ENCODE measurements at places on chromosomes 16 and 17.

GRCh38 chr17:39759204-39759603 is 21.5 kb downstream of the GRB7 start:
- DNase-seq = no peak

DNA sequence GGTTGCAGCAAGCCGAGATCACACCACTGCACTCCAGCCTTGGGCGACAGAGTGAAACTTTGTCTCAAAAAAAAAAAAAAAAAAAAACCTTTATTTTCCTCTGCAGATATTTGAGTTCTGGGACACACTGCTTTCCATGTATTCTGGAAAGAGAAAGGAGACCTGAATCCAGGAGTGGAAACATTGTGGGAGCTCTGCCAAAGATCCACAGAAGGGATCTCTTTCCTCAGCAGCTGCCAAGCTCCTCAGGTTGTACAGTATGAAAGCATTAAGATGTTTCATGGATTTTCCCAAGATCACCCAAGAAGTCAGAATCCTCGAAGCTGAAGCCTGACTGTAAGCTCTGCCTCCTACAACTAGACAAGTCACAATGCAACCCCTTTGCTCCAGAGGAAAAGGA is 13.5 kb downstream of the NPRL3 start:
- DNase-seq = no peak

DNA sequence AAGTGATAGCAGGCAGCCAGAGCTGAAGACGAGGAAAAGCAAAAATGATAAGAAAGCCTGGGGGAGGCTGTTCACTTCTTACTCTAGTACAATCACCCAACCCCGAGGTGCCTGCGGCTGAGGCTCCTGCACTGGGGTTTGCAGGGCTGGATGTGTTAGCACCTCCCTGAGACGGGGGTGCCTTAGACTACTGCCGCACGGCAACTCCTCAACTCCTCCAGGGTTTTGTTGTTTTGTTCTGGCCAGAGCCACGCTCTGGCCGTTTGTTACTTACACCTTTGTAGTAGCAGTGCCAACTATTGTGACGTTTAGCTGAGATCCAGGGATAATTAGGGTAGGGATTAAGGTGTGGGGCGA is 51.5 kb downstream of the LDHD start:
- DNase-seq = no peak

DNA sequence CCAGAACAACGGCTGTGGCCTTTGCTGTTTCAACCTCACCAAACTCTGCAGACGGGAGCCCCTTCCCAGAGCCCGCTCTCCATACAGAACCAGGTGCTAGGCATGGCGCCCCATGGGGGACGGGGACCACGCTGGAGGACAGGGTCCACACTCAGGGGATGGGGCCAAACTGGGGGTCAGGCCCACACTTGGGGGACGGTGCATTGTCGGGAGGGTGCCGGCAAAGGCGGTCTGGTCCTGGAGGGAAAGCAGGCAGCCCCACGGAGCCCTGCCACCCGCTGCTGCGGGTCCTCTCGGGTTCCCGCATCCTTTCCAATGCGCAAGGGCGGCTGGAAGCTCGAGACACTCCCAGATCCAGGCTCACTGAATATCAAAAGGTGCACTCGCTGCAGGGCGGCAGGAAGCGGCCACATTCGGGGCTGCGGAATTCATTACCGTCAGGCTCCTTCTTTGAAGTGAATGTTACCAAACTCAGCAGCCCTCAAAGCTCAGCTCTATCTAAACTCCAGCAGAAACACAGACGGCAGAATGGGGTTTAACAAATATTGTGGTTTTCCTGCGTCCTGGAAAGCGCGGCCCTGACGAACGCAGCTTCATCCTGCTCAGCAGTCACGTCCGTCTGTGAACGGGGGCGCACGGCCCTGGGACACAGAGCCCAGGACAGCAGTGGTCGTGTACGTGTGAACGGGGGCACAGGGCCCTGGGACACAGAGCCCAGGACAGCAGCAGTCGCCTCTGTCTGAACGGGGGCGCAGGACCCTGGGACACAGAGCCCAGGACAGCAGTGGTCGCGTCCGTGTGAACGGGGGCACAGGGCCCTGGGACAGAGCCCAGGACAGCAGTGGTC is 41.3 kb downstream of the LMF1 start:
- DNase-seq = no peak

GRCh38 chr17:82587234-82588086 is 60.8 kb downstream of the WDR45B start:
- no peak for DNase-seq

DNA sequence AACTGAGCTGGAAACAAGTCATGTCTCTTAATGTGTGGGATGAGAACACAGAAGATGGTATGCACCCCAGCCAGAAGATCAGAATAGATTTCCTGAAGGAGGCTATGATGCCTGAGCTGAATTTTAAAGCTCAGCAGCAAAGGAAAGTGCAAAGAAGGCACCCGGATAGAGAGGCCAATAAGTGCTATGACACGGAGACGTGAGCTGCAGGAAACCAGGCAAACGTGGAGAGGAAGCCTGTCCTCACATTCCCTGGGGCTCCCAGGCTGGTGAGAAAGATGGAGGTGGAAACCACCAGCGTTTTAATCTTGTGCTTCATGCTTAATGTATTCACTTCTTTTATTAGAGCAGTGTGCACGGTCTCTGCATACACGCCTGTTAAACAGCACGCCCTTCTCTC is 302.1 kb downstream of the HAPSTR1 start:
- no peak for DNase-seq

- DNase-seq = no peak
These were observed 29.7 kb upstream of the RMI2 start for GRCh38 chr16:11315510-11315909.

DNA sequence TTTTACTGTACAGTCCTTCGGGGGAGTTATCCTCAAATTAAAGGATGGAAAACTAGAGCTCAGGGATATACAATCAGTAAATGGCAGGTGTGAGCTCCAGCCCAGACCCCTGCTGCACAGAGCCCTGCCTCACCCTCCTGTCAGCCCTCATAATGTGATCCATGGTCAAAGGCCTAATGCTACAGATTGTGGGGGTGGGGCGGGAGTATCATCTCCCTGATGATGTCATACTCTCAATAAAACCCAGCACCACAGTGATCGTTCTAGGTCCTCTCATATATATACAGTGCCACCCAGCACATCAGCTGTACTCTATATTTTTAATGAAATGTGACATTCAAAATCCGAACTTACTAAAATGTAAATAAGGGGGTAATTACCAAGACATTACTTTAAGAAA is 61.5 kb downstream of the SLC39A11 start:
- no peak for DNase-seq

GRCh38 chr17:43212641-43213490 is 1.2 kb downstream of the TMEM106A start:
- no peak for DNase-seq

DNA sequence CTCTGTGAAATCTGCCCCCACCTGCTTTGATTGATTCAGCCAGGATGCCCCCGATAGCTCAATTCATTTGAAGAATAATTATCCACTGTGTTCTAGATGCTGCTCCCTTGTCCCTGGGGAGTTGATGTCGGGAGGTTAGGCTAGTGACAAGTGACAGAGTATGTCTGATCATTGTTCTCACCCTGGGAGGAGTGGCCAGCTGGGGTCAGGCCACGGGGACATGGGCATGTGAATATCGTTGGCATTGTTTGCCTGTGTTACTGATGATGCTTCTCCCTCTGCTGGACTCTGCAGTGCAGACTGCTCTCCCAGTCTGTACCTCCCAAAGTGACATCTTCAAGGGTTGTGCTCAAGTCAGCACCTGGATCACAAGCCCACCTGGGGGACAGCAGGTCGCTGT is 89.9 kb upstream of the C16orf82 start:
- no peak for DNase-seq

GRCh38 chr17:30312226-30312625 is 20.5 kb upstream of the BLMH start:
- no peak for DNase-seq

- no peak for DNase-seq
These were observed 8.4 kb downstream of the GALK1 start for GRCh38 chr17:75756451-75757085.

- no peak for DNase-seq
These were observed 22.3 kb upstream of the BRD7 start for GRCh38 chr16:50390914-50391716.

GRCh38 chr16:57283214-57283958 is 1.1 kb downstream of the PLLP start:
- no peak for DNase-seq

GRCh38 chr16:46850619-46851555 is 19.9 kb upstream of the C16orf87 start:
- DNase-seq = no peak

DNA sequence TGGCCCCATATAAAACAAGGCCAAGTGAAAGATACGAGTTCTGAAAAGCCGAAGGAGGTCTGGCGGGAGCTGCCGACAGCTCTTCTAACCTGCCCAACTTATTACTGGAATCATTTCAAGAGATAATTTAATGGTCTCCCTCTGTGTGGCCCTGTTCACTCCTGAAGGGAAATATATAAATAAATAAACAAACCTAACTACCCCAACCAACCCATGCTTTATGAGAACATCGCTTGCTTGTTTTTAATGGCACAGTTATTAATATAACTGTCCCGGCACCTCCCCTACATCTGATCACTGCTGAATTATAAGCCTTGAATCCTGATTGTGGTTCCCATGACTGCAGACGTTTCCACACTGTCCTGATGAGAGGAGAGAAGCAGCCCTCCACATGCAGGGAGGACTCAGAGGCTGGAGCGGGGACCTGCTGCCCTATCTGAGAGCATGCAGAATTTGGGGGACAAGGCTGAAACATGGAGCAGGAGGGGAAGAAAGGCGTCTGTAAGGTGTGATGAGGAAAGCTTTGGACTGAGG is 22.2 kb downstream of the CDK5RAP3 start:
- no peak for DNase-seq

DNA sequence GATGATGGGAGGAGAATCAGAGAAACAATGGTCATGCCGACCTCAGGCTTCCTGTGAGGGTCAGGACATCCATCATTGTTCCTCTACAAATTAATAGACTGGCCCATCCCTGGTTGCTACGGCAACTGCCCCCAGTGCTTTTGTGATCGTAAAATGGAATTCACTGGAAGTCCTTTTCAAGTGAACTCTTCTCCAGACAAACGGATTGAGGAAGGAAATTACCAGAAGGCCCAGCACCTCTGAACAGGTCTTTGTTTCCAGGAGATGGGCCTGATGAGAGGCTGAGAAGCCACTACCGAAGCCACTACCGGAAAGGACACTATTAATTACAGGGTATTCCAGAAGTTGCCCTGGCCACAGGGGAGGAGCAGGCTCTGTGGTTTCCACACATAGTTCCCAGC is 126.0 kb downstream of the MGAT5B start:
- DNase-seq = no peak

- DNase-seq = no peak
These were observed 365.2 kb downstream of the C16orf95 start for GRCh38 chr16:86951831-86952598.

DNA sequence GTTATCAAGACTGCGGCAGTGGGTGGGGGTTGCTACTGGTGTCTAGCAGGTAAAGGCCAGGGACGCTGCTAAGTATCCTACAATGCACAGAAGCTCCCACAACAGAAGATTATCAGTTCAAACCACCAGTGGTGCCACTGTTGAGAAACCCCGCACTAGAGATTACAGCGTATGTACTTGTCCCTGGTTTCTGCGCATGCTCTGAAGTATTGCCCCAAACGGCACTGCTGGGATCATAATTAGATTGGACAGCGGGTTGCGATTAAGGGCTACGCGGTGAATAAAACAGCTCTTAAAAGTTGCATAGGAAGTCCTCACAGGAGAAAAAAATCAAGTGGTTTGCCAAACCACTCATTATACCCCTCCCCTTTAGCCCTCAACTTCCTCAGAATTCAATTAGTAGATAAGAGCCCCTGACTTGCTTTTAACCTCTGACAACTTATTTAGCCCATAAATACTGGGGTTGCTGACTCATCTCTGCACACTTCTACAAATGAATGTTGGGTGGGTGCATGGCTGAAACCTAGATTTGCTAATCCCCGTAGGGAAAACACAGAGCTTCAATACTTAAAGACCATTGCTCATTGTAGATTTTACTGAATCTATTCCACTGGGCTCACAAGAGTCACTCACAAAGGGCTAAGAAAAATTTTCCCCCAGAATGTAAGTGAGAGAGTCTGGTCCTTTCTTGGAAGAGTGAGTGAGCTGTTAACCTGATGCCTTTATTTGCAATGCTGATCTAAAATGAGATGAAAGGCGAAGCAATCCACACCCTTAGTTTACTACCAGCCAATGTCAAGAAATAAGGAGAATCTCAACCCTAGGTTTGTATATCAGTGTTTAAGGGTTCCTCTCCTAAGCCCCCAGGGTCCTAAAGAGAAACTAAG is 91.8 kb downstream of the RGS9 start:
- DNase-seq = peak; percentile 48

GRCh38 chr16:89355686-89356085 is 134.7 kb downstream of the ANKRD11 start:
- DNase-seq = no peak

GRCh38 chr16:78789561-78789960 is 690.1 kb downstream of the WWOX start:
- no peak for DNase-seq

DNA sequence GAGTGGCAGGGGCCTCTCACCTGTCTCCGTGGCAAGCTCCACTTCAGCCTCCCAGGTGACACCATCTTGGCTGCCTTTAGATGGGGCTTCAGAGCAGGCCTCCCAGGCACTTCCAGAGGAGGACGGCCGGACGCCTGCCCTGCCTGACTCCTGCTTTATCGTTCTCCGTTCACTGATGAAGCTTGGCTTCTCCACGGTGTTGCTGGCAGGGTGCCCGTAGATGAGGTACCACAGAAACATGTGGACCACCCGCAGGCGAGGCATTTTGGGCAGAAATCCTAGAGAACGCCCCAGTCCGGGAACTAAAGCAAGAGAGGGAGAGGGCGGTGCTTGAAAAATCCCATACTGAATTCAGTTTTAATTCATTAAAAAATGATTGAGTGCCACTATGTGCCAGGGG is 54.5 kb downstream of the GTF3C1 start:
- no peak for DNase-seq

- DNase-seq = no peak
These were observed 1.1 kb downstream of the SLC12A4 start for GRCh38 chr16:67967183-67967957.

DNA sequence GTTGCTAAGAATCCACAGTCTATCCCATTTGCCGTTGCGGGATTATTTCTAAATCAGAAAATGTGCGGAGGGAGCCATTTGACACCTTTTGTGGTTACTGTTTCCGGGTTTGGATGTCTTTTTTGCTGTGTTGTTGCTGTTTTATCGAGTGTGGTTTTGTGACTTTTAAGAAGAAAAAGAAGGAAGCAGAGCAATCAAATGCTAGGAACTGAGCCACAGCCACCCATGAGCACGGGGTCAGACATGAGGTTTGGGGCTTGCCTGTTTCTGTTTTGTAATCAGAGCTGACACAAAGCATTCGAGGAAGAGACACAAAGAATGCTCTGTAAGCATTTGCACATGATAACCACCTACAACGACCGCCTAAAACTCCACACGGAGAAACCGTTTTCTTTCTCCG is 53.1 kb upstream of the CHMP6 start:
- DNase-seq = no peak

- DNase-seq = no peak
These were observed 211.2 kb downstream of the RPTOR start for GRCh38 chr17:80755650-80756405.

GRCh38 chr16:82059983-82060421 is 24.9 kb downstream of the HSD17B2 start:
- DNase-seq = no peak

All from stimulated activated CD4-positive, alpha-beta T cell treated with anti-CD3 and anti-CD28 coated beads, Interleukin-1b, Interleukin-23, amount 100 ng/mL, for 24 hours (primary cell).